Esophagus squamous epithelium (tissue), 5 donors: ENCODE measurements at places on chromosomes 1 and 21. TPM values are rescaled to one million over a fixed set of nuclear protein-coding genes. Genes with fewer than 3 reads are reported as not detected.
A peak's percentile ranks its signal among the peaks of the same experiment; 100 is the strongest.

- H3K27ac ChIP-seq, result no peak overlapping the region
- H3K27me3 ChIP-seq, result no peaks in the 10 kb centered on the region
- no peaks in the 10 kb centered on the region for H3K36me3 ChIP-seq
- no peak overlapping the region for H3K4me3 ChIP-seq
- no peaks in the 10 kb centered on the region for H3K4me1 ChIP-seq
- DNase-seq, result no peak
Measured at GRCh38 chr1:24526940-24527542, 24.4 kb downstream of the RCAN3 start.

Gene AGPAT3
- total RNA-seq, result 31.7 TPM

Gene AMY1B
- total RNA-seq, result not detected

- H3K36me3 ChIP-seq, result peaks cover 4% of the 10 kb centered on the region
- H3K4me3 ChIP-seq, result no peak overlapping the region
- no peaks in the 10 kb centered on the region for H3K4me1 ChIP-seq
Measured at GRCh38 chr1:204556458-204557052, 40.3 kb downstream of the MDM4 start.

DNA sequence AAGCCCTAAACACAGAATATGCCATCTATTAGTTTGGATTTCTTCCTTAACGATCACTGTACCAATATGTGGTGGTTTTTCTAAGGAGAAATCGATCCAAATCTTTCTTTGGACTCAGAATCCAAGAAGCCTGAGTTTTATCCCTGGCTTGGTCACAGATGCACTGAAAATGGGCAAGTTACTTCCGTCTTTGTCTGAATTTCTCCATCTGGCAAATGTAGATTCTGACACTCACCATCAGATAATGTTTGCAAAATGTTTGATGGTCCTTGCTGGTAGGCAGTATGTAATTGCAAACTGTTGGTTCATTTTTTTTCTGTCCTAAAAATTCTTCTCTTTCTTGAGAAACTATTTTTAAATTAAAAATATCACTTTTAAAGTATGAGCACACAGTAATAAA, 115.0 kb downstream of the TSEN15 start:
- H3K36me3 ChIP-seq, result no peaks in the 10 kb centered on the region
- H3K27me3 ChIP-seq, result no peaks in the 10 kb centered on the region
- H3K27ac ChIP-seq, result no peak overlapping the region
- peaks cover 7% of the 10 kb centered on the region for H3K4me1 ChIP-seq

DNA sequence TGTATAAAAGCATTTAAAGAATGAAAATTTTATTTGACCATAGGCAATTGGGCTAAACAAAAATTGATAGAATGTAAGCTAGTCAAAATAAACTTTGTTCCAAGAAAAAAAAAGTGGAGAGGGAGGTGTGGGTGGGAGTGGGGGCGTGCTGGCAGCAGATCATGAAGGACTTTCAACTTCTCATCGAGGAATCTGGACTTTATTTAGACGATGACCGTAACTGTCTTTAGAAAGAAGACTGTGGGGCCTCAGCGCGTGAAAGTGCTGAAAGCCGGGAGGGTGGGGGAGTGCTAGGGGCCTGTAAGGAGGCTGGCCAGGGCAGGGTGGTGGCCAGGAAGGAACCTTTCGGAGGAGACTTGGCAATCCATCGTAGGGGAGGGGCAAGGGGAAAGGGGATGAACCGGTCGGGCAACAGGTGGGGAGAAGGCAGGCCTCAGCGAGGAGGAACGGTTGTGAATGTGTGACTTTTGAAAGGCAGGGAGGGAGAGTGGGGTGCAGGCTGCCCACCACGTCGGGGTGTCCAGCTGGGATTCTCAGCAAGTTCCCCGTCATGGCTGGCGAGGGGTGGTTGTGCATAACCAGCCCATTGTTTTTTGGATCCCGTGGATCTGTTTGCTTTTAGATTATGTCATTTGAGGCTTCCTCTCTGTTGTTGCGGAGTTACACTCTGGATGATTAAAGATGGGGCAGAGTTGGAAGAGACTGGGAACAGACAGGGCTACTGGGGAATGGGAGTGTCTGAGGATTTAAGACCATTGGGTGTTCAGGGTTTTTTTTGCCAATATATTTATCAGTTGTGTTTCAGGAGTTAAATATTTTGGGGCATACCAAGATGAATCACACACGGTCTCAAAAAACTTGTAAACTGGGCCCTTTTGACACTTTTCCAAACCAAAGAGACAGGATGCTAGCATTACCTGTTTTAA, 35.5 kb downstream of the HUNK start:
- no peaks in the 10 kb centered on the region for H3K4me1 ChIP-seq
- H3K4me3 ChIP-seq, result no peak overlapping the region
- H3K27ac ChIP-seq, result no peak overlapping the region
- no peak for DNase-seq

DNA sequence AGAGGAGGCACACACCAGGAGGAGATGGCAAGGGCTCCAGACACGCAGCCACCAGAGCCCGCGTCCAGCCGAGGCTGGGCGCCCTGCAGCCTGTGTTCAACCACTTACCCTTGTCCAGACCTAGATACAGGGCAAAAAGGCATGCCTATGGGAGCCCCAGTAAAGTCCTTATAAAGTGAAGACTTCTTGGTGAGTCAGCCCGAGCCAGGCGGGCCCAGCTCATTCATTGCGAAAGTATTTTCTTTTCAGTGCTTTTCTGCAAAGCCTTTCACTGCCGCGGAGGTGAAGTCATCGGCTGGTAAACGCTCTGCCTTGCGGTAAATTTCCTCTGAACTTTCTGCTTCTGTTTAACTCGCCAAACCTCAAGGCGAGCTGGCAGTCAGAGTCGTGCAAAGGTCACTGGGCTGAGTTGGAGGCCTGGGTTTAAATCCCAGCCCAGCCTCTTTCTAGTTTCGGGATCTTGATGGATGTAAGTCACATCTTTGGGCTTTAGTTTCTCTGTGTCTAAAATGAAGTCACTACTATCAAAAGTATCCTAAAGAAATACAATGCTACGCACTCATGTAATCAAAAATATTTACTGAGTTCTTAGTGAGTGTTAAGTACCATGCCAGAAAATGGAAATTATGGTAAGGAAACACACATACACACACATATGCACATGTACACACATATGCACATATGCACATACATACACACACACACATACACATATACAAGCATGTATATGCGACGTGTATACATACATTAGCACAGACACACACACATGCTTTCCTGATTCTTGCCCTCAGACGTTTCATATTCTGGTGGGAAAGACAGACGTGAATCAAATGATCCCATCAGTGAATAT, 54.7 kb upstream of the IFFO2 start:
- peak overlapping the region; percentile 85 for H3K27ac ChIP-seq

Gene SESN2
- 20.6 TPM for total RNA-seq

DNA sequence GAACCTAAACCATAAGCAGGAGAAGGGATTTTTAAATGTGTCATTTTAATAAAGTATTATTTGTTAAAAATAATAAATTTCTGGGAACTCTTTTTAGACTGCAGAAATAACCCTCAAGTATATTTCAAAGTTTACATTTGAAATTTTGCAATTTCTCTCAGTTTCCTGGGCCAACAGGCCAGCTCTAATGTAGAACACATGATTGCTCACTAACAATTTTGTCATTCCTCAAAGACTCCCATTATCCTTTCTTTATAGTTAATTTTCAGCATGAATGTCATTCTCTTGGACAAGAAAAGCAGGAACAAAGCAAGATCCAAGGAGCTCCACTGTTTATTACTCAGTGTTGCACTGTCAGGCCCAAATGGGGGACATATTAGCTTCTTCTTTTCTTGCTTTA, 119.4 kb upstream of the VANGL1 start:
- no peak for DNase-seq
- no peak overlapping the region for H3K4me3 ChIP-seq
- peaks cover 16% of the 10 kb centered on the region for H3K4me1 ChIP-seq
- H3K36me3 ChIP-seq, result no peaks in the 10 kb centered on the region
- H3K27me3 ChIP-seq, result no peaks in the 10 kb centered on the region
- no peak overlapping the region for H3K27ac ChIP-seq

GRCh38 chr1:154666051-154666790, 58.2 kb upstream of the ADAR start:
- H3K27me3 ChIP-seq, result peaks cover 2% of the 10 kb centered on the region
- H3K36me3 ChIP-seq, result no peaks in the 10 kb centered on the region
- H3K4me3 ChIP-seq, result no peak overlapping the region
- H3K4me1 ChIP-seq, result no peaks in the 10 kb centered on the region
- no peak for DNase-seq
- H3K27ac ChIP-seq, result no peak overlapping the region

DNA sequence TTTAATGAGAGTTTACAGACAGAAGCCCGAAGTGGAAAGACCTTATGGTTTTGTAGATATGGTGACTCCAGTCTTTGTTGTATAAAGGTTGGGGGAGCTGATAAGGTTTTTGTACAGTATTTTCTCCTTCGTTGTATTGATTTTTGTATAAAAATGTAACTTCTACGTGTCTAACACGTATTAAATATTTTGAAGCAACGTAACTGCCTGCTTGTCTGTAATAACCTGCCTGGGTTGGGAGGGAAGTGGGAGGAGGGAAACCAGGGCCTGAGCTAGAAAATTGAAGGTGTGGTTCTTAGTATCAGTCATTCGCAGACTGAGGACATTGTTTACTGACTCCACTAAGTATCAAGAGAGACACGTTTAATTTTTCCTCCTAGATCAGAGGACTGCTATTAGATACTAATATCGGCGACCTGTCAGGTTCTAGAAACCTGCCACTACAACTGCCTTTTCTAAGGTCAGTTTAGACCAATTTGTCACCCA, 2.2 kb downstream of the IER5 start:
- peaks cover 19% of the 10 kb centered on the region for H3K36me3 ChIP-seq
- peaks cover 17% of the 10 kb centered on the region for H3K4me1 ChIP-seq
- H3K27me3 ChIP-seq, result no peaks in the 10 kb centered on the region
- DNase-seq, result no peak
- H3K27ac ChIP-seq, result peak overlapping the region; percentile 96

Gene TEDDM1
- not detected for total RNA-seq

DNA sequence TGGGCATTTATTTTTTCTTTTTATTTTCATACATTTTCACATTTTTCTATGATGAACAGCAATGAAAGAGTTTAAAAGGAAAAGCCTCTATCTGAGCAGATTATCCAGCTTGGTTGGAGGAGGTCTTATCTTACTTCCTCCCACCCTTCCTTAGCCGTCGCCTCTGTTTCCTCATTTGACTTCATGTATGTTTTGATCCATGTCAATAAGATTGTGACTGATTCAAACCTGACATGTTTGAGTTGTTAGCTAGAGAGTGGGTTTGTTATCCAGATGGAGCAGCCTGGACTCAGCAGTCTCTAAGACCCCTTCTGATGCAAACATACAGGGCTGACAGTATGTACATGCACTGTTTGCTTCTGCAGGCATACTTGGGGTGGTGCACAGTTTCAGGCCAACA, 31.2 kb downstream of the MACO1 start:
- H3K27ac ChIP-seq, result no peak overlapping the region
- H3K36me3 ChIP-seq, result peaks cover 49% of the 10 kb centered on the region
- H3K4me3 ChIP-seq, result no peak overlapping the region
- H3K27me3 ChIP-seq, result no peaks in the 10 kb centered on the region
- H3K4me1 ChIP-seq, result peaks cover 2% of the 10 kb centered on the region

Gene RNF2
- total RNA-seq, result 12.6 TPM

GRCh38 chr1:181777286-181777685, 284.2 kb downstream of the ZNF648 start:
- no peaks in the 10 kb centered on the region for H3K4me1 ChIP-seq
- no peak overlapping the region for H3K4me3 ChIP-seq
- DNase-seq, result no peak
- H3K27ac ChIP-seq, result no peak overlapping the region

DNA sequence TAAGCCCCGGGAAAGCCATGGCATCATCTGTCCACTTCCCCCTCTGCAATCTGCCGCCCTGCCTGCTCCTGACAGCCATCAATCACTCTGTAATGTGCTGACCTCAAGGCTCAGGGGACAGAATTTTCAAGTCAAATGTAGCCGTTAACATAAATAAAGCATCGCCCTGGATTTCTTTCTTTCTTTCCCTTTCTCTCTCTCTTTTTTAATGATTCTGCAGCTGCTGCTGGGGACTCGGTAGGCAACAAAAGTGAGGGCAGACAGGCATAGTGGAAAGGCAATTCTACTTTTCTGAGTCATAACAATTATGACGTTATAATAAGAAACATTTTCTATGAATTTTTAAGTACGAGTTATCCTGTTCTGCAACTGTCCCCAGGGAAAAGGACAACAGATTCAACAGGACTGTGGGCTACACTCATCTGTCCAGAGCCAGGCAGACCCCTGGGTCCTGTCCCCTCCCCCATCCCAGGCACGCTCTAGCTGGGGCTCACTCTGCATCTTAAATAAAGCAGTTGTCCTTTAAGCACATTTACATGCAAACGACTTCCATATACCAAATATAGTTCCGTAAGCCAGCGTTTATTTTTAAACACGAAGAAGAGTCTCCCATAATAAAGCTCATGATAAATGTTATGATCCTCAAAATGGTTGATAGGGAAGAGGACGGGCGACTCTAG, 78.7 kb downstream of the SSBP3 start:
- peaks cover 100% of the 10 kb centered on the region for H3K4me1 ChIP-seq
- peaks cover 6% of the 10 kb centered on the region for H3K36me3 ChIP-seq
- no peak for DNase-seq
- no peak overlapping the region for H3K4me3 ChIP-seq
- H3K27ac ChIP-seq, result peak overlapping the region; percentile 86

DNA sequence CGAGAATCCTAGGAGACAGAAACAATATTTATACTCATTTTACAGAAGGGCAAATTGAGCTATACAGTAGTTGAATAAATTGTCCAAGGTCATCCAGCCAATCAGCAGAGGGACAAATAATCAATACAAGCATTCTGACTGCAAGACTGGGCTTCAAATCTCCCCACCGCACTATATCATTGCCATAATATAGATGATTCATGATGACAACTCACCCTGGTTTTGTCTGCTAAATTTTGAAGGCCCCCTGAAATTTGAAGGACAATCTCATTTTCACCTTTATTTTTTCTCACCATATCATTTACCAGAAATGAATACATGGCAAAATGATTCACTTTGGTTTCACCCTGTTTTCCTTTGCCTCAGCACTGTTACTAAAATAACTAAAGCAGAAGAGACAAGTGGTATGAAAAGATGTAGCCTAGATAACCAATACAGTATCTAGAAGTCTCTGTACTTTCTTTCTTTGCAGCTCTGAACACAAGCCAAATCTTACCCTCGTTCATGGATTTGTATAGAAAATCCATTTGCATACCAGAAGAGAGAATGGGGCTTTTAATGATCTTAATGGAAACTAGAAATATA, 292.5 kb downstream of the TTLL7 start:
- H3K27ac ChIP-seq, result no peak overlapping the region
- no peaks in the 10 kb centered on the region for H3K36me3 ChIP-seq
- no peaks in the 10 kb centered on the region for H3K4me1 ChIP-seq
- DNase-seq, result no peak
- H3K27me3 ChIP-seq, result no peaks in the 10 kb centered on the region

- H3K4me3 ChIP-seq, result no peak overlapping the region
- no peaks in the 10 kb centered on the region for H3K27me3 ChIP-seq
- DNase-seq, result no peak
- H3K4me1 ChIP-seq, result no peaks in the 10 kb centered on the region
- H3K27ac ChIP-seq, result no peak overlapping the region
Measured at GRCh38 chr1:21743476-21743875, 39.5 kb downstream of the USP48 start.

Gene PGBD5
- total RNA-seq, result 6.1 TPM

Gene ELAPOR1
- total RNA-seq, result 0.49 TPM

DNA sequence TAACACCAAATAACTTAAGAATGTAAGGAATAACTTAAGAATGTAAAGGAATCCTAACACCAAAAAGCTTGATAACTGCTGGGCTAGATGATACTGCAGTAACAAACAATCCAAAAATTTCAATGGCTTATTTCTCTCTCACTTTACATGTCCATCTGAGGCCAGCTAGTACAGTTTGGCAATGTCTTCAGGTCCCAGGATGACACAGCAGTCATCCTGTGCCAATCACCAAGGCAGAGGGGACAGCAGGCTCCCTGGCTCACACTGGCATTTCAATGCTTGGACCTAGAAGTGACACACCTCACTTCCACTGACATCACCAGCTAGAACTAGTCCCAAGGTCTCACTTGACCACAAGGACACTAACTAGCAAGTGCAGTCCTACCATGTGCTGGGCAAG, 15.3 kb downstream of the DNAJC11 start:
- no peak overlapping the region for H3K27ac ChIP-seq
- H3K27me3 ChIP-seq, result no peaks in the 10 kb centered on the region
- DNase-seq, result no peak
